ENCODE measurements at places on chromosomes 12 and 14.

DNA sequence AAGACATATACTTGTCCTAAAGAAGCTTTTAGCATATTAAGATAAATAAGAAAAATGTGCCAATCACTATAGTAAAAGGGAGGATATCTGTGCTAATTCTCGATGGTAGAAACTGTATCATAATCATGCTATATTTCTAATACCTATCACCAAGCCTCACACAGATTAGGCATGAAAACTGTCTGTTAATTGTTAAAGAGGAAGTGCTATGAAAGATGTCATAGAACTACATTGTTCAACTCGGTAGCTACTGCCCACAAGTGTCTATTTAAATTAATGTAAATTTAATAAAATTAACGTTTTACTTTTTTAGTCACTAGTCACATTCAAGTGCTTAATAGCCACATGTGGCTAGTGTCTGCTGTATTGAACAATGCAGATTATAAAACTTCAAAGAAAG is 77.5 kb upstream of the KICS2 start:
- no peak for DNase-seq

DNA sequence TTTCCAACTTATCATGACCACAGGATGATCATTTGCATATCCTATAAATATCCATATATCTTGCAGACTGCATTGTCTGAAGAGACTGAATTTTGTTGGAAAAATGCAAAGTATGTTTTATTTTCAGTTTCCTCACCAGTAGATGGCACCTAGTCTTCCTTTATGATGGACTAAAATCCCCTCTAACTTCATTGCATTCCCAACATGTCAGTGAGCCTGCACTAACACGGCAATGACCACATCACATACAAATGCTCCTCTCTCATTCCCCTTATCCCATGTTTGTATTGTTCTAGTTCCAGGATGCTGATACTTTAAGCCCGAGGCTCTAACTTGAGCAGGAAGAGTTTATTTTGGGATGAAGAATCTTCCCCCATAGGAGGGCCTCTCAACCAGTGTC is 24.7 kb upstream of the MYBPC1 start:
- DNase-seq, result peak; percentile 7

GRCh38 chr14:102893452-102893851 is 29.0 kb upstream of the AMN start:
- DNase-seq, result peak; percentile 62

GRCh38 chr12:132946246-132946820 is 9.8 kb downstream of the ZNF605 start:
- DNase-seq, result no peak

- no peak for DNase-seq
Observed at GRCh38 chr12:71400481-71400880, 39.1 kb upstream of the LGR5 start.

GRCh38 chr14:105420101-105420973 is 710 bp downstream of the MTA1 start:
- DNase-seq, result no peak

- no peak for DNase-seq
Observed at GRCh38 chr12:62436164-62436503, 30.5 kb upstream of the MON2 start.

GRCh38 chr14:100680439-100681051 is 46.1 kb upstream of the DLK1 start:
- DNase-seq, result no peak

DNA sequence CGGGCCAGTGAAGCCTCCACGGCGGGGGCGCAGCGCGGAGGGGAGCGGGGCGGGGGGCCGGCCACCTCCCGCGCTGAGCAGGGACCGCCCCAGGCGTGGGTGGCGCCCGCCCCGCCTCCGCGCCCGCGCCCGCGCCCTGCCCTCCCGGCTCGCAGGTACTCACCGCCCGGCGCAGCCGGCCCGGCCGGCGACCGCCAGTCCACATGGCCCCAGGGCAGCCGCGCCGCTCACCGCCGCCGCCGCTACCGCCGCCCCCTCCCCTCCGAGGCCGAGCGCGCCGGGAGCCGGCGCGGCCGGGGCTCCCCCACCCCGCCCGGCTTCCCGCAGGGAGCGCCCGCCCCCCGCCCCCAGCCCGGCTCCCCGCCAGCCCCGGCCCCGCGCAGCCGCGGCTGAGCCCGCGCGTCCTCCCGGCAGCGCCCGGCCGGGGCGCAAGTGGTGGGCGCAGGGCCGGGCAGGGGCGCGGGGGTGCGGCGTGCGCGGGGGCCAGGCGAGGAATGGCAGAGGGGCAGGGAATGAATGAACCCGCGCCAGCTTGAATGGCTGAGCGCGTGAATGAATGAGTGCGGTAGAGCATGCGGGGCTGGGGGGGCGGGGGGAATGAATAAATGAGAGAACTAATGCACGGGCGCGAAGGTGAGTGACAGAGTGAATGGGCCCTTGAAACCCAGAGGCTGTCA is at the start of gene BEGAIN:
TSS of gene BEGAIN (minus strand) at position 332 of the 677 bp plus-strand sequence. CDS start at position 205, 127 bp downstream.
- no peak for DNase-seq

GRCh38 chr12:11765817-11766794 is 116.6 kb downstream of the ETV6 start:
- no peak for DNase-seq

DNA sequence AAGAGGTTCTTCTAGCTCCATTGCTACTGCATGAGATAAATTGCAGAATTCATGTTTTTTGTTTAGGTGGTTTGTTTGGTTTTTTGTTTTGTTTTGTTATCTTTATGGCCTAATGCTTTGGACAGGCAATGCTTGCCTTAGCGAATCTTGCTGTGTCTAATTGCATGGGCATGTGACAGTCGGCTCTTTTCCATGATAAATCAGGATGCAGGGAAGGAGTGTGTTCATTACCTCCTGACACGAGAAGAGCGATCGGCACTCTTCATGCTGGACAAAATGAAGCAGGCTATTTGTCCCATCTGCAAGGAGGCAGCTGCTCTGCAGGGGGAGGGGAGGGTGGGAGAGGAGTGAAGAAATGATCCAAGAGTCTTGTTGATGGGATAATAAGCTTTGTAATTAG is 6.5 kb downstream of the CCDC60 start:
- DNase-seq, result no peak

DNA sequence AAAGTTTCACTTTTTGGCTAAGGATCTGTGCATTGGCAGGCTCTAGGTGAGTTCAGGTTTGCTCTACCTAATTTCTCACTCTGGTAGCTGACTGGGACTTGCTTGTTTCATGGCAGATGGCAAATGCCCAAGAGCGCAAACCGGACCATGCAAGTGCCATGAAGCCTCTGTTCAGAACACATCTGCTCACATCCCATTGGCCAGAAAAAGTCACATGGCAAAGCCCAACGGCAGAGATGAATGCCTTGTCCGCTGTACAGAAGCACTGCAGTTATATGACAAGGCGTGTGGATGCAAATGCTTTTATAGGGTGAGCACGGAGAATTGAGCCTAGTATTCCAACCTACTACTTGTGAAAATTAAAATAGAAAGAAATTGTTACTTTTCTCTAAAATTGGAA is 202.2 kb upstream of the HMGA2 start:
- no peak for DNase-seq

DNA sequence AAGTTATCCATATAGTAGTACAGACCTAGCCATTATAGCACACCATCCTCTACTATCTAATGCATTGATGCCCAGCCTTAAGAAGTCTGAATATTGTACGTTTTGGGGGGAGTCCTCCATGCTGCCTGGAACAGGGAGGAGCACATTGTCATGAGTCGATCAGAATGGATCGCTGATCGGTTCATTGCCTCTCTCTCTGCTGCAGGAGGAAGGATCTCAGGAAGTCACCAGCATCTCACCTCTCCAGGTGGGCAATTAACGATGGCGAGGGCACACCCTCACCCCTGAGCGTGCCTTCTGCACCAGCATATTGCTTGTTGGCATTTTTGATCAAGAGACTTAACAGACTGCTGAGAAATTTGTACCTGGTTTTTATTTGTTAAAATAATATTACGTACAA is 11.5 kb downstream of the CCND2 start:
- no peak for DNase-seq
